ENCODE measurements at places on chromosomes 2 and 18.

DNA sequence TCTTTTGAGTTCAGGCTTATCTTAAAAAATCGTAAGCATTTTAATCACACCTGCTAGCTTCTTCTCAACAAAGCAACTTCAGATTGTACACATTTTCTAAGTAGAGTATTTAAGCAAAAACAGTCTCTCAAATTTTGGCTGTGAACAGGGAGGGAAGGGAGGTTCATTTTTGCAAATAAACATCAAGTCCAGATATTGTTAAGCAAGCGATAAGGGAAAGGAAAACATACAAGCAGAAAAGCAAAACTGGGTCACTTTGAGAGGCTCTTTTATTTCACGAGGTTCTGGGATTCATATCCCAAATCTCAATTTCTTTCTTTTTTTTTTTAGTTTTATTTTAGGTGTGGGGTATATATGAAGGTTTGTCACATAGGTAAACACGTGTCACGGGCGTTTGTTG lies 79.9 kb downstream of the SLC25A12 start:
- no peak for DNase-seq

GRCh38 chr2:121338281-121338680 lies 53.3 kb upstream of the TFCP2L1 start:
- DNase-seq: no peak

DNA sequence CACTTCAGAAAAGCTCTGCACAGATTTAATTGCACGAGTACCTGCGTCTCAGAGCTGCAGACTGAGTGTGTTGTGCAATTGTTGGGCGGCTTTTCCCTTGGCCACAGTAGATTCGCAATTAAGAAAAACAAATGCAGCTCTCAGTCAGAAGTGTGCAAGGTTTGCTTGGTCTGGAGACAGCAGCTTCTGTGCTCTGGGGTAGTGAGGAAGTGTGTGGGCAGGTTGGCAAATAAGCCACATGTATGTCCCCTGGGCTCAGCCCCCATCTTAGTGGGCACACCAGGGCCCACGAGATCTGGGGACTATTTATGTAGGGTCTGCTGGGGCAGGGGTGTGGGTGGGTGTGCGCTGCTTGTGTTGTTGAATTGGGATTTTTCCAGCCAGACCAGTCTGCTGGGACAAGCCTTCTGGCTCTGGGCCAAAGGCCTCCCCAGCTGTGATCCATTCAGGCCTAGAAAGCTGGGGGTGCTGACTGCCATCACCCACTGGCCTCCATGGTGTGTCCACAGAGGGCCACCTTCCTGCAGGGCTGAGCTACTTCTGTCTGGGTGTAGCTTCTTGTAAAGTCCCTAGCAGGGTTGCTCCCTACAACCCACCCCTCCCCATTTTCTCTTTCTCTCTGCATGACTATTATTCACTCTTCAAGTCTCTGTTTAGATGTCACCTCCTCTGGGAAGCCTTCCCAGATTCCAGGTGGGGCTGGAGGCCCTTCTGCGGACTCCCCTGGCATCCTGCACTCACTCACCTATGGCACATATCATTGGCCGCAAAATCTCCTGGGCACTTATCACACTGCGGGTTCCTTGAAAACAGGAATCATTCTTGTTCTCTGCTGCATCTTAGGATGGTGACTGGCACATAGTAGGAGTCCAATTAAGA lies 67.8 kb downstream of the ODC1 start:
- DNase-seq: no peak

- DNase-seq: no peak
These were observed 178.9 kb downstream of the CAPN13 start for GRCh38 chr2:30628341-30628740.

- no peak for DNase-seq
These were observed 86.4 kb downstream of the EML6 start for GRCh38 chr2:54809819-54810218.
